ENCODE measurements at places on chromosomes 1 and 21. TPM values are rescaled to one million over a fixed set of nuclear protein-coding genes. Genes with fewer than 3 reads are reported as not detected.

The FCGR1A gene
- not detected for total RNA-seq

The ST6GALNAC5 gene
- not detected for total RNA-seq

The EXTL1 gene
- total RNA-seq: not detected

The FCRLB gene
- total RNA-seq: 0.20 TPM

The TMEM125 gene
- total RNA-seq: not detected

The GNG12 gene
- total RNA-seq: not detected

The LEMD1 gene
- total RNA-seq: 1.7 TPM

The GCLM gene
- 32.0 TPM for total RNA-seq

The TNNT2 gene
- total RNA-seq: not detected

The C1QB gene
- not detected for total RNA-seq

The PCP4 gene
- total RNA-seq: not detected

The CLDN17 gene
- total RNA-seq: not detected

The NVL gene
- 41.2 TPM for total RNA-seq

The FCRL6 gene
- total RNA-seq: 0.49 TPM

The FMO1 gene
- not detected for total RNA-seq

The TLR5 gene
- 0.17 TPM for total RNA-seq

All from T-helper 1 cell treated with Interleukin-12 subunit alpha and Interleukin-12 subunit beta and Interleukin-4 antibody, amounts not matched to agents 30 ng/mL and 1 ng/mL, for 36 hours (primary cell).